Stimulated activated CD4-positive, alpha-beta T cell treated with anti-CD3 and anti-CD28 coated beads, Interleukin-1b, Interleukin-23, amount 100 ng/mL, for 24 hours (primary cell): ENCODE measurements at places on chromosomes 13 and 19.

DNA sequence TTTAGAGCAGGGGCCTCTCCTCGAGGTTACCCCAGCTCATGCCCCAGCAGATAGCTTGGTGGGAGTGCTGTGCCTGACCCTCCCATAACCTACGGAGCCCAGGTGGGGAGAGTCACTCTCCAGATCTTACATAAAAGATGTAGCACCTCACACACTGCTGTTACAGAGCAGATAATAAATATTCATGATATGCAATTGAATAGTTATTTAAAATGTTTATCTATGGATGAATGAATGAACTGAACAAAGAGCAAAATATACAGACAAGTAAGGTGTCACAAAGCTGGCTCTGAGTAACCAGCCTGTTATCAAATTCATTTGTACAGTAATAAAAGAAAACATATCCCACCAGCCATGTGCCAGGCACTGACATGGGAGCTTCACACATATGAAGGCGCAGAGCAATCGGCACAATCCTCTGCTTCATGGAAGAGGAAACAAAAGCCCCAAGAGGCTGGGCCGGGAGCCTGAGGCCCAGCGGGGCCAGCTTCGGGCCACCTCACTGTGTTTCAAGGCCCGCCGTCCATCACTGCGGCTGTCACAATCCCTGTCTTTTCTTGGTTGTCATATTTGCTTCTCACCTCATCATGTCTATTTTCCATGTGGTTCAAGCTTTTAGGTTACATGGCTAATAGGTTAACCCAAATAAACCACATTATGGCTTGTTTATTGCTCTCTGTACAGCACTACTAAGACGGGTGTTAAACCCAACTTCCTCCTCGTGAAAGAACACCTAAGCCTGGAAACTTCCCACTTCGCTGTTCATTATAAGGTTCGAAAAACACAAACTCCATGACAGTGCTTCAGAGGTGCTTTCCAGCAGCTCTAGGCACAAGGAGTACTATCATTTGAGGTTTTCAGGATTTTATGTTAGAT is 78.4 kb downstream of the IRS2 start:
- DNase-seq: no peak

- DNase-seq: no peak
Observed at GRCh38 chr19:35332817-35333216, 3.8 kb downstream of the CD22 start.

DNA sequence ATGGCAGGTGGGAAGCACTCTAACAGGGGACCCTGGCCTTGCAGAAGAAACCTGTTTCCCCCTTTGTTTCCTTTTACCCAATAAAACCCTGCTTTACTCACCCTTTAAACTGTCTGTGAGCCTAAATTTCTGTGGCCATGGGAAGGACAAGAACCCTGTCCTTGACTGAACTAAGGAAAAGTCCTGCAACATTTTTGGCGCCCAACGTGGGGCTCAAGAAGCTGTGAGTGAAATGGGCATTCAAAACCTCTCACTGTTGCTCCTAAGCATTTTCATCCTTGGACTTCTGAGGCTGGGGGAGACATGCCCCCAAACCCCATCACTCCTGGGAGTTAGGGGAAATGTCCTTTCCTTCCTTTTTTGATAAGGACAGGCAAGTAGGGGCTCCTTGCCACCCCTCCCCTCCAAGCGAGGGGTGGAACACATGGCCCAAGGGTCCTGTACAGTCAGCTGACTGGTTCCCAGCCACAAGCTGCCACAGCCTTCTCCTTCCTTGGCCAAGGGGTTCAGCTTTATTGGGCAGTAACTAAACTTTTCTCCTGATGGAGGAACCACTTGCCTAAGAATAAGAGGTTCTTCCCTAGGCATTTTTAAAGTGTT is 381.6 kb downstream of the KLF5 start:
- DNase-seq: no peak

- DNase-seq: no peak
Observed at GRCh38 chr19:58556622-58557220, 1.7 kb downstream of the UBE2M start.

DNA sequence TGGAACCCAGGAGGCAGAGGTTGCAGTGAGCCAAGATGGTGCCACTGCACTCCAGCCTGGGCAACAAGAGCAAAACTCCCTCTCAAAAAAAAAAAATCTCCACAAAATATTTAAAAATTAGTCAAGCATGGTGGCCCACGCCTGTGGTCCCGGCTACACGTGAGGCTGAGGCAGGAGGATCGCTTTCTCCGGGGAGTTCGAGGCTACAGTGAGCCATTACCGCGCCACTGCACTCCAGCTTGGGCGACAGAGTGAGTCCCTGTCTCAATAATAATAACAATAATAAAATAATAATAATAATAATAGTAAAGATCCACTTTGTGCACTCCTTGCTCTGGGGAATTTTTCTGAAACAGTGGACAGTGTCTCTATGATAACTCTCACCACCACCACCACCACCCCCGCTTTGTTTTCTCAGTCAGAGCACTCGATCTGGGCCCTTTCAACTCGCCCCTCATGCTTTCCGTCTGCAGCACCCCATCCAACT is 8.7 kb downstream of the NAPSA start:
- DNase-seq: no peak

DNA sequence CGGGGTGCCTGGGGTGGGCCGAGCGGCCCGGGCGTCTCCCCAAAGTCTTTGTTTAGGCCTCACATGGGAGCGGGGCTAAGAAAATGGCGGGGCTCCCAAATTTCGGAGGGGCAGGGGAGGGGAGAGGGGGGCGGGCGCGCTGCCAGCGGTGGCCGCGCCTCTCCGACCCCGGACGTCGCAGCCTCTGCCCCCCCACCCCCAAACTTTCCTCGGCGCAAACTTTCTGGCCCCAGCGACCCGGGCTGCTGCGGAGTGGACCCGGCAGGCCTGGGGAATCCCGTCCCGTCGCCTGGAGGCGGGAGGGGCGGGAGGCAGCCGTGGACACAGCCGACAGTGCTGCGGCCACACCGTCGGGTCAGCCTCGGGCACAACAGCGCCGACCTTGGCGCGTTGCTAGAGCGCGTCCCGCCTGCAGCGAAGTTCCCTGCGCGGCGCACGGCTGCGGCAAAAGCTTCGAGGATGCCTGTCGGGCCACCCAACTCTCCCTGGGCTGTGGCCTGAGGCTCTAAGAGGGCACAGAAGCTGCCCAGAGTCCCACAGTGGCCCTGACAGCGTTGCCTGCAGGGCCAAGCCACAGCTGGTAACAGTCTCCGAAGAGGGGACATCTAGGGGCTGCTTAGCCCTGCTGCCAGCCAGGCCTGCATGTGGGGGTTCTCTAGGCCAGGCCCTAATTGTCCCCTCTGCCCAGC is 1.3 kb downstream of the NFIX start:
- no peak for DNase-seq

DNA sequence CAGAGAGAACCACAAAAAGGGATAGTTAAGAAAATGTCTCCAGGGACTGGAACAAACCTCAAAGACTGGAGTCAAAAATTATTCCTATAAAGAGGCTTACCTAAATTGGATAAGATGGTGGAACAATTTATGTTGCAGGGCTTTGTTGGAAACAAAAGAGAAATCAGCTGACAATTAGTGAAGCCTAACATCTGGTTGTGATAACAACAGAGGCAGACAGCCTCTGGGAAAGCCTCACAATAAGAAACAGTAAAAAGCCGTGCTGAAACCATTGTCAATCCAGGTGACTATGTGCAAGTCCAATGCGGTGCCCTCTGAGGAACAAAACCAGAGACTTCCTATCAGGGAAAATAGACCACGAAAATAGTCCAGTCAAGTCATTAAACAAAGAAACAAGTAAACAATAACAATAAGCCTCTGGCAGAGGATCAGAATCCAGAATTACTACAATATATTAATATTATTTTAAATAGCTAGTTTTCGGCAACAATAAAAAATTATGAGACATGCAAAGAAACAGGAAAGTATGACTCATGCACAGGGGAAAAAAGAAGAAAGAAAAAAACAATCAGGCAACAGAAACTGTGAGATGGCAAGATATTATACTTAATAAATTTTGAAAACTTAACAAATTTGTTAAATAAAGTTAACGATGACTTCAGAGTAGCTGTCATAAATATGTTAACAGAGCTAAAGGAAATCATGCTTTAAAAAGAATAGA is 99.7 kb upstream of the RXFP2 start:
- DNase-seq: no peak

DNA sequence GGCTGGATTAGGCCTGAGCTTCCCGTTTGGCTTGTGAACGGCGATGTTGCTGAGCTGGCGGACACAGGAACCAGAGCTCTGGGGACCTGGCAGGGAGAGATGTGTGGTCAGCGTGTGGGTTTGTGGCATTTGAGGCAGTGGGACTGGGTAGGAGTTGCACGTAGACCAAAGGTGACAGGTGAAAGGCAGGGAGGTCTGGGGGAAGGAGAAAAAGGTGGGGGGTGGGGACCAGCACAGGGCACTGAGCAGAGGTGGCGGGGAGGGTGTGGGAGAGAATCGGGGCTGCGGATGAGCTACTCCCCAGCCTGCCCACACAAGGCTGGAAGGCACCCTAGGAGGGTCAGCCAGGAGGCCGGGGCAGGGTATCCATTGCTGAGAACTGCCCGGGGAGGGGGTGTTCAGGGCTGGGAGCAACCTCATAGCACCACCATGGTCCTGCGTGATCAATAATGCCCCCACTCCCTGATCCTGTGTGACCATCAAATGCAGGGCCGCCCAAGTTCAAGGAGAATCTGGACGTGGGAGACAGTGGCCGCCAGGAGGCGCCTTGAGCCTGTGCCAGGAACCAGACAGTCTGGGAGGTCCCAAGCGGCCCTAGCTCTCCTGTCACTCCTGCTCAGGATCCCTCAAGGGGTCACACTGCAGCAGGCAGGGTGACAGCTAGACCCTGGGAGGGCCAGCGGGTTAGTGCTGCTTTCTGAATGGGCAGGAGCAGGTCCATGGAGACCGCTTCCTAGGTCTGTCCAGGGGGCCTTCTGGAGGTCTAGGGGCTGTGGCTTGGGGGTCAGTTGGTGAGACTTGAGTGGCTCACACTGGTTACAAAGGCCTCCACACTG is 12.8 kb upstream of the SELENOW start:
- no peak for DNase-seq

GRCh38 chr13:19601749-19602725 is 31.4 kb upstream of the MPHOSPH8 start:
- DNase-seq: no peak

DNA sequence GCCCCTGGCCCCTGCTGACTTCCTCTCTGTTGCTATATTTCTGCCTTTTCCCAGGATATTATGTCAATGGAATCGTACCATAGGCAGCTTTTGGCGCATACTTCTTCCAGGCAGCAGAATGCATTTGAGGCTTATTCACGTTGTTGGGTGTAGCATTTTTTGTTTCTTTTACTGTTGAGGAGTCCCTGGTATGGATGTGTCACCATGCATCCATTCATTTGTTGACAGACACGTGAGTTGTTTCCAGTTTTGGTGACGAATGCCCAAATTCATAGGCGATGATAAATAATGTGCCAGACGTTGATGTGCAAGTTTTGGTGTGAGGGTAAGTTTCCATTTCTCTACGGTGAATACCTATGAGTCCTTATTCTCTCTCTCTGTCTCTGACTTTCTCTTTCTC is 5.0 kb downstream of the NFILZ start:
- no peak for DNase-seq

DNA sequence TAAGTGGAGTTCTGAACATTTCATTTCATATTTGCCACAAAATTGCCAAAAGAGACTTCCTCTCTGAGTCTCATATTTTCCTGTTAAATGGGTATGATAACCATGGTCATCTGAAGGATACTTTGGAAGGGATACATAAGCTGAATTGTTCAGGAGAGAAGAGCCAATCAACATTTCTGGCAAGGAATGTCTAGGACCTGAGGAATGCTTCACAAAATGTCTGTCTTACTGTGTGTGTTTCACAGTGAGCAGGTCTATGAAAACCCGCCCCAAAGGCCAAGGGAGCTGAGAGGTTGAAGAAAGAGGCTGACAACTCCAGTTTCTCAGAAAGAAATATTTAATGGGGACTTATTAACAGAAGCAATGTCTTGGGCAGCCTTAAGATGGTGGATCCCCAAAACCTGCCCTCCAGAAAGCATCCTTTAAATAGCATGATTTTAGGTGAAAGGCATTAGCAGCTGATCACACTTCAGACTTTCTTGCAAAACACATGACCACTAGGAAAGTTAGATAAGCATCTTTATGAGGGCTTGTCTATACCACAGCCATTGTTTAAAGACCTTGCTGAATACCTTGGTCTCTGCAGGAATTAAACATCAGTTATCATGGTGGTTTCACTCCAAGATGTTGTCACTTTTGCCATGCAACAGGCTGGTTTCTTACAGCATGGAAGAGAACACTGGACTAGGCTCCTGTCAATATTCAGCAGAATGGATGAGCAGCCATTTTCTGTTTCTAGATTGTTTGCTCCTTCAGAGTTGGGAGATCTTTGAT is 78.9 kb downstream of the TNFSF11 start:
- no peak for DNase-seq

- DNase-seq: peak; percentile 7
Observed at GRCh38 chr19:45716359-45717130, 14.2 kb downstream of the FBXO46 start.

GRCh38 chr13:99565478-99566124 is 64.3 kb downstream of the TM9SF2 start:
- DNase-seq: no peak

DNA sequence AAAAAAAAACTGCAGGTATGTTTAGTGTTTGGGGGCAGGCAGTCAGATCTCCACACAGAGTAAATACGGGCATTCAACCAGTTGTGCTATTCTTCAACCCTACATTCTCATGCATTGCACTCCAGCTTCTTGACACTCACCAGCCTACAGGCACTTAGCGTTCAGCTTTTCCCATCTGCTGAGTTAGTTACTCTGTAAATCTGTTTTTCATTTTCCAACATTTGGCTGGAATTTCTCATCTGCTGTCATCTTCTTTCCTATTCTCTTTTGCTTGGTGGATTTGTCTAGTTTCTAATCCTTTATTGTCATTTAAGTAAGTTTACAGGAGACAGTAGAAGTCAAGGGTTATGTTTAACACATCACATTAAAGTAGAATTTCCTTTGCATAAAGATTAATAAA is 1318.9 kb downstream of the OLFM4 start:
- DNase-seq: no peak

GRCh38 chr13:60267498-60268202 is 103.9 kb upstream of the DIAPH3 start:
- DNase-seq: no peak

DNA sequence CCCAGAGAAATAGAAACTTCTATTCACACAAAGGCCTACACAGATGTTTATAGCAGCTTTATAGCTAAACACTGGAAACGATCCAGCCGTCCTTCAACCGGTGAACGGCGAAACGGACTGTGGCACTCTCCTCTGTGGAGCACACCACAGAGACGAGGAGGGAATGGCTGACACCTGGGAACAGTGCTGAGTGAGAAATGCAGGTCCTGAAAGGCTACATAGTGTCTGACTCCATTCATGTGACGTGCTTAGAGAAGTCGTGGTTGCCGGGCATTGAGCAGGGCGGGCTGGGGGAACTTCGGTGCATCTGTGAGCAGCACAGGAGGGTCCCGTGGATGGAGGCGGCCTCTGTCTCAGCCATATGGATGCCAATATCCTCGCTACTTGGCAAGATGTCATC is 3.1 kb upstream of the GRK1 start:
- no peak for DNase-seq

DNA sequence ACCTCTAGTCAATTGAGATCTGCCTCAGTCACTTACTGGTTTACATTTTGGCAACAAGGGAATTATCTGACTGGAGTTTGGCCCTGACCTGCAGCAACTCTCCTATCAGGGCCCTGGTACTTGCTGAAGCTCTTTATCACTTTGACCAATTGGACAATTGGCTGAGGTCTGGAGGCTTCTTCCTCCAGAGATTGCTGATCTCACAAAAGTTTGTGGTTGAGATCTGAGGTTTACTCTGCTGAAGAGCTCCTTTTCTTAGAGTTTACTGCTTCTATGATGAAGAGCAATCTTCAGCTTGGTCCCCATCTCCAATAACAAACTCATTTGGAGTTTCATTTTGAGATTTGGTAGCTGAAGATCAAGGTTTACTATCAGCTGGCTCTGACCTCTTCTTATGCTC is 276.9 kb upstream of the SGCG start:
- no peak for DNase-seq
